ENCODE measurements at places on chromosomes 6 and 20.

- DNase-seq, result no peak
Measured at GRCh38 chr6:1841136-1841535, 231.4 kb downstream of the FOXC1 start.

- DNase-seq, result no peak
Measured at GRCh38 chr6:7134999-7135745, 27.4 kb downstream of the RREB1 start.

GRCh38 chr6:139099984-139100383, 34.9 kb upstream of the HECA start:
- no peak for DNase-seq

DNA sequence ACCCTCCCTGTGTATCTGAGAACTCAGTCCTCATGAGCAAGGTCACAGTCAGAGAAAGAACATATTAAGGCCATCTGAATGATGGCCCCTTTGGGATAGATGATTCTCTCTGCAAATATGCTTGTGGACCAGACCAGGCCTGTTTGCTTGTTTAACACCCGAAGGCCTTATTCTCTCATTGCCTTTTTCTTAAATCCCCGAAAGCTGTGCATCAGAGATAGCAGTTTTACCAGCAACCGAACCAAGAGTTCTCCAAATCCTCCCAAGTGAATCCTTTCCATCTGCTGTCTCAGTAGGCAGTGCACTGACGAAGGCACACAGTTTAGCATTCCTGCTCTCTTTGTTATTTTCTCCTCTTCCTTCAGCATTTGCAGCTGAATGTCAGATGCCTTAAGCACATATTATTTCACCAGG, 79.8 kb downstream of the TRMT6 start:
- DNase-seq, result no peak

DNA sequence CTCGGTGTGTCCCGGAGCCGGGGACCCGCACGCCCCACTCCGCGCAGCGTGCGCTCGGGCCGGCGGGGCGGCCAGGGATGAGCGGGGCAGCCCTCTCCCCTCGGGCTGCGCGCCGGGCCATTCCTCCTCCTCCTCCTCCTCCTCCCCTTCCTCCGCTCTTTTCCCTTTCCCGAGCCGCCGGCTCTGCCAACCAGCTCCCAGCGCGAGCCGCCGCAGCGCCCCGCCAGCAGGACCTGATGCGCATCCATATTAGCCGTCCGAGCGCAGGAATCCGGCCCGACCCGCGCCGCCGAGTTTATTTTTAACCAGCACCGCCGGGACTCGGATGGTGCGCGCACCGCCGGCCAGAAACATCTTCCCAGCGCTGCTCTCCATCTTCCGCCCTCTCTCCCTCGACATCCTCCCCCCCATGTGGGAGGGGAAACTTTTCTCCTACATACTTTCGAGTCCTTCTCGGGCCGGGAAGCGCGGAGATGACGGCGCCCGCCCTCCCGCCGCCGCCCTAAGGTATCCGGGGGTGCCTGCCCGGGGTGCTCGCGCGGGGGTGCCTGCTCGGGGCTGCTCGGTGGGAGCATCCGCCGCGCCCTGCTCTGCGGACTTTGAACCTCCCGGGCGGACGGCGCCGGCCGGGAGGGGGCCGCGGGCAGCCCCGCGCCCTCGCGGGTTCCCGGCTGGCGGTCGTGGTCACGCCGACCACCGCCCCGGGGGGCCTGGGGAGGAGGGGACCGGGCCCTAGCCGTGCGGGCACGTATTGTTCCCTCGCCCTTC, 619 bp downstream of the RREB1 start:
- peak; percentile 65 for DNase-seq

- DNase-seq, result no peak
Measured at GRCh38 chr20:48832405-48832730, 4.6 kb upstream of the PREX1 start.

DNA sequence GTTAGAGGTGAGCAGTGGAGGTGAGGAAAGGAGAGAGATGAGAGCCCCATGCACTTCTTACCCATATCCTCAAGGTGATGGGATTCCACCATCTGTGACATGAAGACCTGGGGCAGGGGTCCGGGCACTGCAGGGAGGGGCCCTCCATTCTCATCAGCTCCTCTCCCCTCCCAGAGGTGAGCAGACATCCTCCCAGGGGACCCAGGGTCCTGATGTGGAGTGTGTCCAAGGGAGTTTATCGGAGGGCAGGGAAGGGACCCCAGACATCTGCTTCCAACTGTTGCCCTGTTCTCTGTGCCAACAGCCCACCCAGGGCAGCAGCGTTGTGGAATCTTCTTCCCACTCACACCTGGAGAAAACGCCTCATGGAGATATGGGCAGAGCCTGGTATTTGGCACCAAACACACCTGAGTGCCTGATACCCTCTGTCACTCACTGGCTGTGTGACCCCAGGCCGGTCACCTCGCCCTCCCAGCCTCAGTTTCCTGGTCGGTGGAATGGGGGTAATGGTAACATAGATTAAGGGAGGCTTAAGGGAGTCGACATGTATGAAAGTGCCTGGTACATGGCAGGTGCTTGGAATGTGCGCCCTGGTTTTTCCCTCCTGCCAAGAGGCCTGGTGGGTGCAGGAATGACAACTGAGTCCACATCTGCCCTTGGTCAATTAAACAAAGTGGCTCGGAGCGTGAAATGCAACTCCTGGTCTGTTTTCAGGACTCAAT, 227.9 kb downstream of the PREX1 start:
- no peak for DNase-seq

DNA sequence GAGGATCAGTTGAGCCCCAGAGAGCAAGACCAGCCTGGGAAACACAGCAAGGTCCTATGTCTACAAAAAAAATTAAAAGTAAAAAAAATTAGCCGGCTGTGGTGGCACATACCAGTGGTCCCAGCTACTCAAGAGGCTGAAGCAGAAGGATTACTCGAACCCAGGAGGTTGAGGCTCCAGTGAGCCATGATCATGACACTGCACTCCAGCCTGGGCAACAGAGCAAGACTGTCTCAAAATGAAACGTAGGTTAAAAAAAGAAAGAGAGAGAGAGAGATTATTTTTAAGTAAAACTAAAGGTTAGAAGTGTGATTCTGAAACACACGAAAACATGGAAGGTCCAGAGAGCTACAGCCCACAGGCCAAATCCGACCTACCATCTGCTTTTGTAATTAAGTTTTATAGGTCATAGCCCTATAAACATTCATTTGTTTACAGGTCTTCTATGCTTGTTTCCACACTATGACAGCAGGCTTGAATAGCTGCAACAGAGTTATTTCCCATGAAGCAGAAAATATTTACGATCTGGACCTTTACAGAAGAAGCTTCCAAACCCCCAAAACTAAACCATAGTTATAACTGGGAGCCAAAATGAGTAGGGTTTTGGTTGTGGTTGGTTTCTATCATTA, 279.7 kb downstream of the GMDS start:
- DNase-seq, result no peak

DNA sequence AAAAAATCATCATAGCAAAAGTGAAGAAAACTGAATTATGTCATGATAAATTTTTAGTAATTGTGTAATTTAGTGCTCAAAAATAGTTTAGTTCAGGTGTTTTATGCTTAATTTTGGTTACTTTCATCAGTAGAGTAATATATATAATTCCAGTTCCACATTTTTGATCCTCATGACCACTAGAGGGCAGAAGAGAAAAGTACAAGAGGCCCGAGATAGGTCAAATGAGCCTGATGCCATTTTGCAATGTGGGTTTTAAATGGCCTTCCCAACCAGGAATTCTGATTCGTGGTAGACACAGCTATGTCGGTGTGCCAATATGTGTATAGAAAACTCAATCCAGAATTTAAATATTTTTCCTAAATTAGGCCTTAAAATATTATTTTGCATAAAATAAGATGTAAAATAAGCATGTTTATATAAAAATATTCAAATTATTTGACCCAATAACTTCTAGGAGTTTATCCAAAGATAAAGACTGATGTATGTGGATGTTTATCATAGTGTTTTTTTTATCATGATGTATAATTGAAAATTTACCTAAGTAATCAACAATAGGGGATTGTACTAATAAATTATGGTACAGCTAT, 159.7 kb upstream of the RPS6KA2 start:
- peak; percentile 65 for DNase-seq

DNA sequence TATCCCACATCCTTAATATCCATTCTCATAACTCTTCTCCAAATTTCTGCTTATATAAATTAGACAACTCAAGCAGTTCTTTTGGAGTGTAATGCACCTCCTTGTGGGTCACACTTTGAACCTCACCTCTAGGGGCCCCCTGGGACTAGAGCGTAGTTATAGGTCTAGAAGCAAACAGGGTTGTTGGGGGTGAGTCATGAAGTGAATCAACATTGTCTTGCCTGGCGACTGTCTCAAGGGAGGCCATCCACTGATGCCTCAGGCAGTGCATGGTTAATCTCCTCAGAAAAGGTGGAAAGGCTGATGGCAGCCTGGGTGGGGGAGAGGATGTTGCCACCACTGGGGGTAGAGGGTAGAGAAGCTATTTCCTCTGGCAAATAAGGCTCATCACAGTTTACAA, 129.1 kb downstream of the TNFRSF21 start:
- DNase-seq, result peak; percentile 42

DNA sequence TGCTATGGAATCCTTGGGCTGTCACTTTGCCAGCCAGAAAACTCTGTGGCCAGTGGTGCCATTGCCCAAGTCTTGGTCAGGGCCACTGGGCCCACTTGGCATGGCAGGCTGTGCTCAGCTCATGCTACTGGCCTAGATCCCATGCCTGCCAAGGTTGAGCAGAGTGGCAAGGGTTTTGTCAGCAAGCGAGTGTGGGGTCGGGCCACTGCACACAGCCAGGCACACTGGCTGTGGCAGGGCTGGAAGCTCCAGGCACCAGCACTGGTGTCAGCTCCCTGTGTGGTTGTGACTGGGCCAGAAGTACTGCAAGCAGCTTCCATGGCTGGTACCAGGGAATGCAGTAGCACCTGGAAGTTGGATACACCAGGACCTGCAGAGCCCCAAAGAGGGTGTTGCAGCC, 846.8 kb downstream of the EYS start:
- no peak for DNase-seq

GRCh38 chr6:146670161-146670560, 71.4 kb downstream of the ADGB start:
- DNase-seq, result peak; percentile 45

DNA sequence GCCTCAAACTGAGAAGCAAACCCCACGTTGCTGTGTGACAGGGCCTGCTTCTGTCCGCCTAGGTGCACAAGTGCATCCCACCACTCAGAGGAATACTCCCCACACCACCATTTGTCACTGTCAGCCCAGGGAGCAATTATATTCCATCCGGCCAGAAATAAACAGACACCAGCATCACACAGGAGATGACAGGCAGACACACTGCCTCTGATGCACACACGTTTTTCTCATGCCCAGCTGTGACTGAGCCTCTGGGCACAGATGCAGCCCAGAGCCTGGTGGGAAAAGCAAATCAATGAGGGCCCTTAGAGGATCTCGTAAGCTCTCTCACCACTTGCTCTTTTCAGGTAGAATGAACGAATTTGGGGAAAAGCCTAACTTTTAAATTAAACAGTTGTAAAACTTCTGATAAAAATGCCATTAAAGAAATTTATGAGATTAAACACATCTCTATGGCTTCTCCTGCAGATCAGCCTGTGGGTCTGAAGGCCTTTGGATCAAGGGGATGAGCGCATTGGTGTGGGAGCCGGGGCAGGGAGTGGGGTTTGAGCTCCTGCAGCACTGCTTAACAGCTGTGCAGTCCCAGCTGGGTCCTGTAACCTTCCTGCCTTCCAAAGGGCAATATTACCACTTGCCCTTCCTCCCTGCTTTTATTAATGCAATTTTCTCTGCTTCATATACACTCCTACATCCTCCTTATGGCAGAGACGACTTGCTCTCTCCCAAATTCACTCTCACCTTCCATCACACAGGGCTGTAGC, 624.3 kb downstream of the PTPRT start:
- no peak for DNase-seq

DNA sequence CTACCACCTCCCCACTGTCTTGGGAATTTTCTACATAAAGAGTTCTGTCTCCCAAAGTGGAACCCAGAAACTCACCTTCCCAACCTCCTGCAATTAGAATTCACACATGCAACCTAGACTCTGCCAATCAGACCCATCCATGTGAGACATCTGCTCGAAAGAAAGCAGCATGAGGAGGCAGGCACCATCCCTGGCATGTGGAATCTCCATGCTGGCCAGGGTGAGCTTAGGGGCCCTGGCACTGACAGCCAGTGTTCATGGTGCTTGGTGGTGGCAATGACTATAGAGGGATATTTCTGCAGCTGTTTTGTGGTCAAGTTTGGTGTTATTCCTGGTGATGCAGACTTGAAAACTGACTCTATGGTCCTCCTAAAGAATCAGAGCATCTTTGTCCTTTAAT, 17.4 kb upstream of the FOXF2 start:
- no peak for DNase-seq

- no peak for DNase-seq
Measured at GRCh38 chr6:82015043-82015442, 232.5 kb downstream of the IBTK start.

DNA sequence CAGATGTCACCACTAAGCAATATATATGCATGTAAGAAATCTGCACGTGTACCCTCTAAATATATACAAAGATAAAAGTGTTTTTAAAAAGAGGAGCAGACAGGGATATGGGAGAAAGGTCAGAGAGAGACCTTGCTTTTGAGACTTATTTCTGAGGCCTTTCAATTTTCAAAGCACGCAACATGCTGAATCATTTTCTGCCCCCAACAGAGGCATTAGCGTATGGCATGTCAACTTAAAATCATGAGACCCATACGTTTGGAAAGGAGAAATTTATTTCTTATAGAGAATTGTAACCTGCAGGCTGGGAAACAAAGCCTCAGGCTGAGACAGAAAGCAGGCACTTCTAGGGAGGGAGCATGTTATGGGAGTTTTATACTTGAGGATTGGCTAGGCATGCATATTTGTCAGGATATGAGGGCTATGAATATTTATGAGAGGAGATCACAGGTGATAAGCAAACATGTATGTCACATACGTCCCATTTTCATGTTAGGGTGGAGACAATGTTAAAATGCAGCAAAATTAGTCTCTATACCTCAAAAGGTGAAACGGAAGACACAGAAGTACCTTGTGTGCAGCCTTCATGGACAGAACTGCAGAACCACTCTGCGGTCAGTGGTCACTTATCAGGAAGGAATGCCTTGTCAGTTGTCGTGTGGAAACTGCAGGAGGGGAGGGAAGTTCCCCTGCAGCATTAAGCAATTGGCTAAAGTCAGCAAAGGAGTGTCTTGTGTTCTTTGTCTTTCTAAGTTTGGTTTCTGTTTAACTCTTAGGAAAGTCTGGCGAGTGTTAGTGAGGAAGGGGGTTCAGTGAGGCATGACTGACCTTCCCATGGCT, 6.3 kb upstream of the GABRR2 start:
- no peak for DNase-seq

- peak; percentile 97 for DNase-seq
Measured at GRCh38 chr6:36735110-36736071, 37.8 kb downstream of the RAB44 start.

- DNase-seq, result no peak
Measured at GRCh38 chr20:58551631-58552030, 36.4 kb upstream of the APCDD1L start.

GRCh38 chr6:107144666-107145065, 29.4 kb upstream of the BEND3 start:
- peak; percentile 10 for DNase-seq

DNA sequence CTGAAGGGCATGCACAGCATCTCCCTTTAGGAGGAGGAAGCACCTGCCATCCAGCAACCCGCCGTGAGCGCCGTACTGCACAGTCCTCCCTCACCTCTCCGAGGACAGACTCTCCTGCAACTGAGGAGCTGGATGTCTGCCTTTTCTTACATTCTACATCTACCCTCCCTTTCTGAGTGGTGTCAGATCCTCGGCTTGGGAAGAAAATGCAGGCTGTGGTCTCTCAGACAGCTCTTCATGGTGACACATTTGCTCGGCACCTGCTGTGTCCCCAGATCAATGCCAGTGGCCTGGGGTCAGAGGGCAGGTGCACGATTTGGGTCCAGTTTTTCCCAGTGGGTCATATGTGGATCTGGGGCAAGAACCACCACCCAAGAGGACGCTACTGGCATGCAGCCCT, 40.1 kb upstream of the BHLHE23 start:
- DNase-seq, result no peak
